ENCODE measurements at places on chromosomes 4 and X. TPM values are rescaled to one million over a fixed set of nuclear protein-coding genes. Genes with fewer than 3 reads are reported as not detected.

SPP1 gene
- total RNA-seq = 349 TPM

FAM184B gene
- not detected for total RNA-seq

UGT2B17 gene
- total RNA-seq = 0.25 TPM

PHEX gene
- 0.33 TPM for total RNA-seq

MSANTD1 gene
- 0.25 TPM for total RNA-seq

KIAA1210 gene
- total RNA-seq = not detected

ACSL1 gene
- 24.0 TPM for total RNA-seq

DDIT4L gene
- 0.16 TPM for total RNA-seq

DTHD1 gene
- total RNA-seq = not detected

PRMT9 gene
- total RNA-seq = 6.6 TPM

RPGR gene
- total RNA-seq = 1.6 TPM

VCX3A gene
- total RNA-seq = not detected

S100P gene
- not detected for total RNA-seq

SUPT20HL1 gene
- not detected for total RNA-seq

SORCS2 gene
- 1.3 TPM for total RNA-seq

SMARCA5 gene
- 28.2 TPM for total RNA-seq

UGT2A1 gene
- not detected for total RNA-seq

CHM gene
- total RNA-seq = 9.9 TPM

KLKB1 gene
- total RNA-seq = not detected

TMEM271 gene
- total RNA-seq = not detected

SPANXN4 gene
- total RNA-seq = not detected

TNIP3 gene
- total RNA-seq = 0.51 TPM

HAND2 gene
- not detected for total RNA-seq

PLXNB3 gene
- 8.4 TPM for total RNA-seq

PHF8 gene
- total RNA-seq = 11.7 TPM

CFAP99 gene
- not detected for total RNA-seq

IL2RG gene
- total RNA-seq = not detected

KLF8 gene
- total RNA-seq = 0.49 TPM

RGN gene
- 2.7 TPM for total RNA-seq

SORBS2 gene
- total RNA-seq = 3.7 TPM

MTMR8 gene
- total RNA-seq = 0.13 TPM

CFAP47 gene
- total RNA-seq = 0.13 TPM

SMIM10 gene
- total RNA-seq = 5.5 TPM

ADGRG2 gene
- 16.5 TPM for total RNA-seq

FGF5 gene
- 3.5 TPM for total RNA-seq

CTAG2 gene
- total RNA-seq = 2.8 TPM

UBQLN2 gene
- total RNA-seq = 20.0 TPM

TXK gene
- 0.13 TPM for total RNA-seq

GPR50 gene
- total RNA-seq = not detected

All from mesangial cell (primary cell).